ENCODE measurements at places on chromosomes 6 and 20.

GRCh38 chr6:119060255-119060907 is 18.1 kb downstream of the FAM184A start:
- no peak for DNase-seq

DNA sequence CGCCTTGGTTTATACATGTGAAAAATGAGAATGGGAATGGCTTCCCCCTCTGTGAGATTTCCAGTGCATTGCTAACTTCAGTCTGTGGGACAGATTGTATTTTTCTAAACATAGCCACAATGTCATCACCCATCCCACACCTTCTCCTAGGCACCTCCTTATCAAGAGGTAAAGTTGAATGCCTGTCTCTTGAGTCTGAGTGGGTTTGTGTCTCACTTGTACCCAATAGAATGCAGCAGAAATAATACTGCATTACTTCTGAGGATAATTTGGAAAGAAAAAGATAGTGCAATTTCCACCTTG is 27.9 kb downstream of the RIN2 start:
- no peak for DNase-seq

DNA sequence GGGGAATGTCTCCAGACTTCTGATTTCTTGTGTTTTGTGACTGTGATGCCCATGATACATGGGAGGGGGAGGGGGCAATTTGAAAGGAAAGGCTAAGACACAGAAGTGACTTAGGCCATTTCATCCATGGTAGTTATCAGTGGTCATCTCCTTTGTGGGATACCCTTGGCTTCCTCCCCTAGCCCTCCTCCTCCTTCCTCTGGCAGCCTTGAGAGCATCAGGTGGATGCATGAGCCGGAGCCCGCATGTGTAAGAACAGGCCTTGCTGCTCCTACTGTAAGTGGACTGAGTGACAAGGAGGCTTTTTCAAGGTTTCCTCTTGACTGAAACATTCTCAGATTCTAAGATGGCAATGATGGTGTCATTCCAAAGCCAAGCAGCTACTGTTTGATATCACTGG is 874 bp downstream of the CD83 start:
- no peak for DNase-seq

DNA sequence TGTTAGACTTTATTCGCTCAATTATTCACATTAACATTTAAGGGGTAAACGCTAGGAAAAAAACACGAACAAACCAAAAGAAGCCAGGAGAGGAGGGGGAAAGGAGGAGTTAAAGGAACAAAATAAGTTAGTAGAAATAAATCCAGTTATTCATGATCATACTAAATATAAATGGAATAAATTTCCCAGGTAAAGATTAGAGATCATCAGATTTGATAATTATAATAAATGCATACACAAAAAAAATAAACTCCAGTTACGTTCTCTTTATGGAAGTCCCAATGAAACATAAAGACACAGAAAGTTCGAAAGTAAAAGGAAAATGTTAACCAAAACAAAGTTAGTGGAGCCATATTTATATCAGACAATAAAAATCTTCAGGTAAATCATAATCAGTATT is 568.7 kb upstream of the NOX3 start:
- no peak for DNase-seq

- DNase-seq, result no peak
Measured at GRCh38 chr20:57131601-57132391, 134.6 kb downstream of the BMP7 start.

DNA sequence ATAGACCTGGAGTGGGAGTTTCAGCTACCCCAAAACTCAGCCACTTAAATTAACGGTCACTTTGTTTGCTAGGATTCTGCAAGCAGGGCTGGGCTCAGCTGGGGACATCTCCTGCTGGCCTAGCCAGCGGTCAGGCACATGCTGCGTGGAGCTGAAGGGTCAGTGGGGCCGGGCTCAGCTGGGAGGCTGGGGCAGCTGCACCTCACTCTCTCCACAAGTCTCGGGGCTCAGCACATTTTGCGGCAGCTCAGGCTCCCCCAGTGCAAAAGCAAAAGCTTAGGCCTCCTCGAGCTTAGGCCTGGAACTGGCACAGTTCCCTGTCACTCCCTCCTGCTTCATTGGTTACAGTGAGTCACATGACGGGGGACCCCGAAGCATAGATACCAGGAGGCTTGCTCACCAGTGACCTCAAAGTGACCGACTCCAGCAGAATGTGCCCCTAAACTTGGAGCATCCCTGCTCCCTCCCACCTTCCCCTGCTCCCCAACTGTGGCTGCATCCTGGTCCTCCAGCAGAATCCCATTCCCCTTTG is 80.6 kb upstream of the CST7 start:
- DNase-seq, result no peak

- DNase-seq, result no peak
Measured at GRCh38 chr20:44204156-44204831, 6.3 kb downstream of the OSER1 start.

GRCh38 chr6:133896344-133896721 is 7.4 kb downstream of the TCF21 start:
- DNase-seq, result no peak

- DNase-seq, result no peak
Measured at GRCh38 chr6:89302936-89303335, 12.2 kb downstream of the GABRR2 start.

- DNase-seq, result no peak
Measured at GRCh38 chr6:34697904-34698559, 1.5 kb upstream of the ILRUN start.

- DNase-seq, result no peak
Measured at GRCh38 chr6:17334265-17334664, 53.1 kb downstream of the RBM24 start.

- DNase-seq, result no peak
Measured at GRCh38 chr20:17645546-17646208, 36.4 kb downstream of the RRBP1 start.

GRCh38 chr20:48219306-48219705 is 434.0 kb upstream of the SULF2 start:
- DNase-seq, result no peak

DNA sequence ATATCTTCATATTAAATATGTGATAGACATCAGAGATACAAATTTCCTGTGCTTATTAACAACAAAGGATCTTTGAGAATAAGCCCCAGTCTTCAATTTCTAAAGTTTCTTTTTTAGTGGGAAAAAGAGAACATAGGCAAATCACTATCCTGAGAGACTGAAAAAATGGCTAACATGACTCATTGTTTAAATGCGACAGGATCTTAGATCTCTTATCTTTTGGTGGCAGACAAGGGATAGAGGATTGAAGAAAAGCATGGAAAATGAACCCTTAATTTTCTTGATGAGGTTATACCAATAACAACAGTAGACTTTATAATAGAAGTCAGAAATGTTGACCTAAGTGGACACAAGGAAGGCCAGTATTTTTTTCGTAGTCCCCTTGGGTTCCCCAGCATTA is 178.6 kb upstream of the MAP3K7 start:
- no peak for DNase-seq

- DNase-seq, result no peak
Measured at GRCh38 chr6:21099338-21100314, 493.9 kb upstream of the SOX4 start.

GRCh38 chr20:33303595-33303994 is 20.6 kb downstream of the BPIFB1 start:
- DNase-seq, result no peak

- no peak for DNase-seq
Measured at GRCh38 chr6:147782302-147782701, 273.8 kb downstream of the SAMD5 start.

DNA sequence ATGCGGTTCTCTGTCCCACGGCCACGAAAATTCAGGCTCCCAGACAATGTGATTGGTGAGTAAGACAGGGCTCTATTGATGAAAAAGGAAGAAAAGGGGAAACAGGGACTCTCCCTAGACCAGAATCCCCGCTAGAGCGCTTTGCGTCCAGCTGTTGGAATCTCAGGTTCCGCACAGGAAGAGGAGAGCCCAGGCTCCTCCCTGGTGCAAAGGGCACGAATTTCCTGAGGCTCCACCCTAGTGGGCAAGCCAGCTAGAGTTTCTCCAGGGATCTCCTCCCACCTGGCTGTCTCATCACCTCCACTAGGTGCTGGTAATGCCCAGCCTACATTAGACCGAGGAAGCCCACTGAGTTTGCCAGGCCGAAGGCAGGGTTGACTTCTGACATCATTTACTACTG is 135.9 kb upstream of the SOX4 start:
- DNase-seq, result no peak

GRCh38 chr6:95917034-95917433 is 98.7 kb upstream of the FUT9 start:
- no peak for DNase-seq

GRCh38 chr6:83310046-83310445 is 116.9 kb downstream of the RWDD2A start:
- no peak for DNase-seq

DNA sequence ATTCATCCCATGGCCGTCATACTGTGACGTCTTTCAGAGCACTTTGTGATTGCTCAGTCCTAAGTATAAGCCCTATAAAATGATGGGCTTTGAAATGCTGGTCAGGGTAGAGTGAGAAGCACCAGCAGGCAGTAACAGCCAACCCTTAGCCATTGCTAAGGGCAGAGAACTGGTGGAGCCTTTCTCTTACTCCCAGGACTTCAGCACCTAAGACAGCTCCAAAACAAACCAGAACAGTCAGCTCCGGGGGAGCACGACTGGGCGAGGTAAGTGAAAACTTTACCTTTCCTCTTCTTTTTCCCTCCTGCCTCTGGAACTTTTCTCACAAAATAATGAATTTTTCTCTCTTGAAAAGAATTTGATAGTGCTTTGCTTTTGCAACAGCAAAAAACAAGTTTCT is at the start of gene VIP:
Gene VIP (plus strand): TSS at position 104 of the 400 bp plus-strand sequence. CDS start 1,381 bp downstream, outside the sequence.
- DNase-seq, result no peak

GRCh38 chr20:62581308-62581707 is 61.0 kb upstream of the SLCO4A1 start:
- DNase-seq, result no peak

DNA sequence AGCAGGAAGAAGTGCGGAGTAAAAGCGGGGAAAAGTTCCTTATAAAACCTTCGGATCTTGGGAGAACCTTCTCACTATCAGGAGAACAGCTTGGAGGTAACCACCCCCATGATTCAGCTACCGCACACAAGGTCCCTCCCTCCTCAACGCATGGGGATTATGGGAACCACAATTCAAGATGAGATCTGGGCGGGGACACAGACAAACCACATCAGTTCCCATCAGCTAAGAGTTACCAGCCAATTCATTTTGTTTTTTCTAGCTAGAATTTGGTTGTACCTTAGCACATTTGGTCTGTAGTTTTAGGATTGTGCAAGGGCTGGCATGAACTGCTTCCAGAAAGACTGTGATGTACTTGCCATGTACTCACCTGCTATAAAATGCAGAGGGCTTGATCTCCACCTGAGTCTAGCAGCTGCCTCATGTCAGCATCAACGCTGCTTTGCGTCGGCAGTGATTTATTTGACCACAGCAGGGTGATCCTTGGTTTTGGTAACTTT is 94.7 kb upstream of the SLC2A12 start:
- no peak for DNase-seq

GRCh38 chr20:50810063-50810462 is 15.2 kb downstream of the BCAS4 start:
- no peak for DNase-seq

DNA sequence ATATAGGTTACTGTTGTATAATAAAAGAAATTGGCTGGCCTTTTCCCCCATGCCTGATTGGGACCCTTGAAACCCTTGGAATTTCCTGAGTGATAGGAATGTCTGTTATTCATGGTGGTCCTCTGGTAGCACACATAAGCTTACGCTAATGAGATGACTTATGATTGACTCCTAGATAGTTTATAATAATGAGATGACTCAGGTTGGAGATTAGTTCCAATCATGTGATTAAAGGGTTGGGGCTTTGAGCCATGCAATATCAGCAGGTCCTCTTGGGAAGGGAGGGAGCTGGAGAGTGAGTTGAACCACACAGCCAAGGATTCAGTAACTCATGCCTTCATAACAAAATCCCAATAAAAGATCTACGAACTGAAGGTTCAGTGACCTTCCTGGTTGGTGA is 407.6 kb upstream of the MANEA start:
- DNase-seq, result no peak

- DNase-seq, result no peak
Measured at GRCh38 chr6:132760256-132760655, 2.6 kb upstream of the VNN2 start.

DNA sequence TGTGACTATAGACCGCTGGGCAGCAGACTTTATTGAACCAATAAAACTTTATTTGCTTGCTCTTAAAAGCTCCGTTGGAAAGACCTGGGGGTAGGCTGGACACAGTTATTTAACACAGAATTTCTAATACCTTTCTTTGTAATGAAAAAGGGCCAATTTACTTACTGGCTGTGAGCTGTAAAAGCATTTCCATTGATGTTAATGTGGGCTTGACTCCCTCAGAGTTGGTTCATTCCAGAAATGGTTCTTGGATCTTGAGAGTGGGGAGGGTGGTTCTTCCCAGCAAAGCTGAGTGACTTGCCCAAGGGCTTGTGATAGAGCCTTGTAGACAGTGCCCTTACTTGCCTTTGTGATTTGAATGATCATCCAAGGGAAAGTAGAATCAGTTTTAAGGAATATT is 100.6 kb downstream of the SOX4 start:
- DNase-seq, result no peak

- no peak for DNase-seq
Measured at GRCh38 chr6:54959820-54960219, 113.2 kb downstream of the FAM83B start.

DNA sequence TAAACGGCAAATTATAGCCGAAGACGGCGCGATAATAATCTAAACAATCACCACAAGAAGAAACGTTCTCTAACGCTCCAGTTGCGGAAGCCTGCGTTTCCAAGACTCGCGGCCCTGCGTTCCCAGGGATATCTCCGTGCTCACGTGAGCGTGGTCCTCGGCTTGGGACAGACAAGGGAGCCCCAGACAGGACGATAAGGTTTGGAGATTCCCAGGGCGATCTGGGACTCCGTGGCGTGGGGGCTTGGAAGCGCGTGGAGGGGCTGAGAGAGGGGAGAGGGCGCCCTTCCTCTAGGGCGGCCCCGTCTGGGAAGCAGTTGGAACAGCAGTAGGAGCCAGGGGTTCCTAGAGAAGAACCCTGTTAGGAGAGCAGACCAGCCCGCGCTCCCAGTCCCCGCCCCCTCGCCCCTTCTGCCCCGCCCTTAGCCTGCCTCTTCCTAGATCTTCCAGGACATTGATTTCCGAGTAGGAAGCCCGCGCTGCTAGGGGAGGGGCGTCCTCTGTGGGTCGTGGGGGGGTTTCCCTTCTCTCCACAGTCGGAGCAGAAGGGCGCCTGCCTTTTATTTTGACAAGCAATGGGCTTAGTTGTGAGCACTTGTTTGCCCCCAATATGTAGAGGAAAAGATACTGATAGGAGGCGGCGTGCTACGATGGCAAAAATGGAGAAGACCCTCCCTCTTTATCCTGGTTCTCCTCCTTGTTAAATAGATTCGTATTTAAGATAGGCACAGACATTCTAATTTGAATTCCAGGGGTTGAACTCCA is 10.6 kb downstream of the NRN1 start:
- DNase-seq, result no peak

DNA sequence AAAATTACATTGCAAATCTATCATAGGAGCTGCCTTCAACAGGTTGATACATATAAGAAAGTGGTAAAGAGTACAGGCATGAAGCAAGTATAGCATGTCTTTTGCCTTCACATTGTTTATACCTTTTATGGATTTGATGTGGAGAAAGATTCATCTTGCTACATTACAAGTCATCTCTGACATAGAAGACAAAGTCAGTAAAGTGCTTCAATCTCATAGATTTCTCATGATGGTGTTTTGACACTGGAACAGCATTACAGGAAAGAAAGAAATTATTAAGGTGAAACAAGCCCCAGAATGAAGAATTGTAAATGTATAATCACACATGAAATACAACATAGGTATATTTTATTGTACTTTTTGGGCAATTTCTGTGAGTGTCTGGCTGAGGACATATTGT is 580.7 kb upstream of the MMS22L start:
- DNase-seq, result no peak

GRCh38 chr6:32883789-32884188 is 29.8 kb downstream of the PSMB9 start:
- no peak for DNase-seq

GRCh38 chr20:31990641-31991338 is 19.4 kb upstream of the CCM2L start:
- peak; percentile 60 for DNase-seq

All from NCI-H1105 treated with DMSO at 0.1 percent for 48 hours (cell line).